ENCODE measurements at places on chromosomes 16 and 17.

- no peak for DNase-seq
Observed at GRCh38 chr17:14305785-14306496, 5.1 kb downstream of the HS3ST3B1 start.

DNA sequence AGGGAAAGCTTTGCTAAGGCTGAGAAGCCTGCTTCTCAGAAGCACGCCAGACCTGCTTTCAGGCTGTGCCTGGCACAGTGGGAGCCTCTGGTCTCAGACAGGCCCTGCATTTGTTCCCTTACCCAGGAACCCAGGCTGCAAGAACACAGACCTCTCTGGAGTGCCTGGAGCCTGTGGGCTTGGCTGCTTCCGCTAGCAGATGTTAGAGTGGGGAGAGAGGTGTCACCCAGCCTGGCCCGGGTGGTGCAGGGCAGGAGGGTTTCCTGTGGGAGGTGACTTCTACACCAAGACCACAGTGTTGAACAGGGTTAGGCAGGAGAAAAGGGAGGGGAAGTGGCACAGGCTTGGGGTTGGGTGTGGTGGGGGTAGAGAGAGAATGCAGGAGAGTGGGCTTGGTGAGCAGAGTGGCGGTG is 35.8 kb upstream of the ADGRG1 start:
- no peak for DNase-seq

GRCh38 chr16:46976550-46976949 is 3.1 kb upstream of the DNAJA2 start:
- DNase-seq = no peak

DNA sequence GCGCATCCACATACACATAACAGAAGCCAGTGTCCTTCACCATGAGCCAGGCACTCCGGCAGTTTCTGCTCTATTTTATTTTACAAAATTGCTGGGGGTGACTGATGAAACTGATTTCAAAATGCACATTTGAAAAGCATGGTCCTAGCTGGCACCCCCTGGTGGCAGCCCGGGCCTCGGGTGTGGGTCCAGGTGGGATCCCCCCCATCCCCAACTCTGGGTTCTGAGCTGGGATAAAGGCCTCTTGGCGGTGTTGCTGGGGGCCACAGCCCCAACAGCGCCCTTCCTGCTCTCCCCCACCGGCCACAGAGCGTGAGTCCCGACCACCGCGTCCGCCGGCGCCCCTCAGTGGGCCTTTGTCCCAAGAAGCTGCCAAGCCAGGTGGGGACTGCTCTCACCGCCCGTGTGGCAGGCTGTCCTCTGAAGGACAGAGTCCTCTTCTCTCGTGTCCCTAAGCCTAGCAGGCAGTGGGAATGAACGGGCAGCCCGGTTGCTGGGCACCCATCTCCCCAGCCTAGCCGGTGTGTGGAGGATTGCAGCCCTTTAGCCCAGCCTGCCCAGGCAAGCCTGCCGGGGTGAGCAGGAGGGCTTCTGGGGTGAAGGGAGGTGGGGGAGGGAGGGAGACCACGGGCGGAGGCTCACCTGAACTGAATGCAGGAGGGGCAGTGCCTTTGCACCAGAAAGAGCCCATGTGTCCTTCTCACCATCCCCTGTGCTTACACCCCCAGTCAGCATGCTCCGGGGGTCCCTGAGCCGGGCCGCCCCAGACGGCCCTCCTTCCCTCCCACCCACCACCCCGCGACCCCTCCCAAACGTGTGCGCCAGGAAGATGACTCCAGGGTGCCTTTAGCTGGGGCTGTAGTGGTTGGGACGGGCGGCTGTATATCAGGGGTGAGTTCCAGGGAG is 898 bp downstream of the SNAI3 start:
- DNase-seq = no peak

- no peak for DNase-seq
Observed at GRCh38 chr16:88534638-88535190, 35.5 kb upstream of the ZC3H18 start.

- no peak for DNase-seq
Observed at GRCh38 chr17:7192271-7192937, 13.2 kb upstream of the ASGR1 start.

GRCh38 chr17:81345228-81346089 is 49.8 kb upstream of the BAHCC1 start:
- peak; percentile 83 for DNase-seq

DNA sequence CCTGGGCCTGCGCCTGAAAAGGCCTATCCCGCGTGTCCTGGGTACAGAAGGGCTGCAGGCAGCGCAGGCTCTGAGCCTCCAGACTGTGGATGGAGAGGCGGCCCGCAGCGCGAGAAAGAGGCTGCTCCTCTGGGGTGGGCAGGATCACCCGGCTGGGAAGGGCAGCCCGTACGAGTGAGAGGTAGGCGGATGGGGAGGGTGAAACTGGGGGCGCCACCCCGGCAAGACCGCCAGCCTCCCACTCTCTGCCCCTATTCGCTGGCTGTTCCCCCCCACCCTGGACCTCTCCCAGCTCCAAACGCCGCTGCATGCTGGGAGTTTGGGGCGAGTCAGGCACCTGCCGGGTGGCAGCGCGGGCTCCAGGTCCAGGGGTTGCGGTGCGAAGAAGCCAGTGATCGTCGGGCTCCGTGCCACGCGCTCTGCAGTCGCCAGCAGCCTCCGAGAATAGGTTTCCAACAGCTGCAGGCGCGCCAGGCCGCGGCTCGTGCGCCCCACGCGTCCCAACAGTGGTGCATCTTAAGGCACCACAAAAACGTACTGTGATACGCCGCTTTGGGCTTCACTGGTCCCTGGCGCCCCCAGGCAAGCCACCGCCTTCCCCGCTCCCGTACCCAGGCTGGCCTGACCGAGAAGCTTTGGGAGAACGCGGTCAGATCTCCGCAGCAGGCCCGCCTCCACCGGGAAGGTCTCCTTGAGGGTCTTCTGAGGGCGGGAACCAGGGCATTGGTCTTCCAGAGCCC is 1.1 kb downstream of the NOXO1 start:
- DNase-seq = no peak

- DNase-seq = no peak
Observed at GRCh38 chr17:4527134-4527533, 28.1 kb downstream of the MYBBP1A start.

GRCh38 chr17:17108451-17109049 is 66.3 kb downstream of the MPRIP start:
- no peak for DNase-seq

GRCh38 chr17:75096082-75096625 is 8.4 kb downstream of the SLC16A5 start:
- peak; percentile 39 for DNase-seq

Measured in GM04504 (cell line).